ENCODE measurements at places on chromosomes 7 and 10.

- no peak for DNase-seq
These were observed 314.4 kb downstream of the PTPRN2 start for GRCh38 chr7:158273138-158273651.

DNA sequence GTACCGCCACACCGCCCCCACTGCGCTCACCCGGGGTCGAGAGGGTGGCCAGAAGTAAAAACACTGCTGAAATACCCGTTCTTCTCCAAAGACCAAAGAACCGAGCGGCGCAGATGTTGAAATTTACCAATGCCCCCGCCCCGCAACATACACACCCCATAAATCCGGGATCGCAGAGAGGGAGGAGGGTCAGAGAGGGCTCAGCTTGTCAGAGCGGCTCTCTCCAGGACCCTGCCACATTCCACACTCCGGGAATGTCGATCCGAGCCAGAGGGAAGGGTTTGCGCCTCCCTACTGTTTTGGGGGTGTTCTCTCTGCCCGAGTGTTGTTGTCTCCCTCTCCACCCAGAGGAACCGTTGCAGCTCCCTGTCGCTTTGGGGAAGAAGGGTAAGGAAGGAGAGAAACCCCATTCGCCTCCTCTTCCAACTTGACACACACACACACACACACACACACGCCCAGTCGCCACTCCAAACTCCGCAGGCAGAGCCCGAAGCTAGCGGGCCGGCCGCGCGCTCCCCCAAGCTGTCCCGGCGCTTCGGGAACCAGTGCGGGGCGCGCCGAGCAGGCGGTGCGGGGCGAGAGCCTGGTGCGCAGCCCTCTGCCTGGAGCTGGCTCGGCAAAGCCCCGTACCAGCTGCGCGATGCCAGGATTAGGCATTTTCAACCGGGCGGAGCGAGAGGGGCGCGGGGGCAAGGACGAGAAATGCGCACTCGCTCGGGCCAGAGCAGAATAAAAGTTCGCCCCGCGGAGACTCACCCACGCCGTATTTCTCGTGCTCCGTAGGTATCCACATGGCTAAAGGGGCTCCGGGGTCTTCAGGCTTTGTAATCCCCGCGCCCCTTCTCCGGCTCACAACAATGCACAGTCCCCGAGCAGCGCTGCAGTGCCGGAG lies 609 bp downstream of the DOCK4 start:
- peak; percentile 48 for DNase-seq

DNA sequence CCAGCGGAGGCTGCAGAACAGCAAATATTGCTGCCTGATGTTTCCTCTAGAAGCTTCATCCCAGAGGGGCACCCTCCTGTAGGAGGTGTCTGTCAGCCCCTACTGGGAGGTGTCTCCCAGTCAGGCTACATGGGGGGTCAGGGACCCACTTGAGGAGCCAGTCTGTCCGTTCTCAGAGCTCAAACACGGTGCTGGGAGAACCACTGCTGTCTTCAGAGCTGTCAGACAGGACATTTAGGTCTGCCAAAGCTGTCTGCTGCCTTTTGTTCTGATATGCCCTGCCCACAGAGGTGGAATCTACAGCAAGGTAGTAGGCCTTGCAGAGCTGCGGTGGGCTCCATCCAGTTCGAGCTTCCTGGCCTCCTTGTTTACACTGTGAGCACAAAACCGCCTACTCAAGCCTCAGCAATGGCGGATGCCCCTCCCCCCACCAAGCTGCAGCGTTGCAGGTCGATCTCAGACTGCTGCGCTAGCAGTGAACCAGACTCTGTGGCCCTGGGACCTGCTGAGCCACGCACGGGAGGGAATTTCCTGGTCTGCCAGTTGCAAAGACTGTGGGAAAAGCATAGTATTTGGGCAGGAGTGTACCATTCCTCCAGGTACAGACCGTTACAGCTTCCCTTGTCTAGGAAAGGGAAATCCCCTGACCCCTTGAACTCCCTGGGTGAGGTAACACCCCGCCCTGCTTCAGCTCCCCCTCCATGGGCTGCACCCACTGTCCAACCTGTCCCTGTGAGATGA lies 17.7 kb upstream of the MINDY3 start:
- no peak for DNase-seq

- no peak for DNase-seq
These were observed 50.2 kb downstream of the ELFN1 start for GRCh38 chr7:1720326-1720725.

- DNase-seq: no peak
These were observed 245.9 kb upstream of the HGF start for GRCh38 chr7:82015751-82016150.

- DNase-seq: no peak
These were observed 35.9 kb upstream of the TSPAN33 start for GRCh38 chr7:129108581-129108980.

DNA sequence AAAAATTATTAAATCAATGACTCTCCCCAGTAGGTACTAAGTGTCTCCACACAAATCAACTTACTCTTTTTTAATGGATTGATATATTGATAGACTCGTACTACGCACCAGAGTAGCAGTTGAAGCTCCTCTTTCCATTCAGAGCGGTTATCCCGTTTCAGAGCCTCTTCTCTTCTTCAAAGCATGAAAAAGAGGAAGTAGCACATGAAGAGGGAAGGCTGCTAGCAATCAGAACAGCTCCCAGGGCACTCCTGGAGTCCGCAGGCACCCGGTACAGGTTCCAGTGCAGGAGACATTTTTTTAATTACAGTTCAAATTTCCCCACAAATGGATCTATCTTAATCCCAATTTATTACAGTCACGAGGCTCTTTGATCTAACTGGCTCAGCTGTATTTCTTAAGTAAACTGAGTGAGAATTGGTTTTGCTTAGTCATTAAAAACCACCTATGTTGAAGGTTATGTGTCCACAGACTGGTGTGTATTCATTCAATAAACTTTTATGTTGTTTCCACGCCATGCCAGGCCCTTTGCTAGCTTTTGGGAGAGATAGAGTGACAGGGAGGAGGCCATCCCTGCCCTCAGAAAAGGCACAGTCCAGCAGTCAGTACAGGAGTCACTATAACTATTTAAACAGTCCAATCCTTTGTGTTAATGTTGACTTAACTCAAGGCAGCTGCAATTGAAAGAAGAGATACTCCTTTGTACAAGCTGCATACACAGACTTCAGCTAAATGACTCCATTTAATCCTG lies 32.1 kb upstream of the CALN1 start:
- no peak for DNase-seq

DNA sequence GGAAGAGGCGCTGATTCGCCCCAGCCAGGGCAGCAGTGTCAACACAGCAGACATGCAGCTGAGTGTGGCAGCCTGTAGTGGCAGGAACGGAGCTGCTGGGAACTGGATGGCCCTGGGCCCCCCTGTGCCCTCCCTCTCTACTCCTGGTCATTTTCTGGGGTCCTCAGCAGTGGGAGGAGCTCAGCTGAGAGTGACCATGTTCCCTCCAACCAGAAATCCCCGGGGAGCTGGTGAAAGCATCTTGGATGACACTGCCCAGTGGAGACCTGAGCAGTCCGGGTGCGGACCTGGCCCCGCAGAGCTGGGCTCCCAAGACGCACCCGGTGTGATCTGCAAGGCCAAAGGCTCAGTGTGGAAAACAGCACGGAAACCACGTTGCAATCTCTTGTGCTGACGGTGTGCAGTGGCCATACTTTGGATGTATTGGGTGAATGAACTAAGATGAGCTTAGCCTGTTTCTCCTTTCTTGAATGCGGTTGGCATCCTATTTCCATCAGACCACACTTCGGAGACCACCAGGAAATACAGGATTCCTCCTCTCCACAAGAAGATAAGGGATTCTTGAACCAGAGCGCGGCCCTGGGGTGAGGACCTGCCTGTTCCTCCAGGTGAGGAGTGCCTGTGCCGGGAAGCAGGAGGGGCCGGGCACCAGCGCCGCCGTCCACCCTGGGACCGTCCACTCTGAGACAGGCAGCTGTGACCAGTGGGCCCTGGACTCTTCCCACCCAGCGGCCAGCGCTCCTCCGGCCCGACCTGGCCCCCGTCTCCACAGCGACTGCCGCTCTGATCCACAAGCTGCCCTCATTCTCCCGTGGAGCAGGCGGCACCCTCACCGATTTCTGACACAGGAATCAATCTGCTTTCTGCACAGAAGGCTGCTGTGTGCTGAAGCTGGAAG lies 93.5 kb upstream of the DIP2C start:
- no peak for DNase-seq

DNA sequence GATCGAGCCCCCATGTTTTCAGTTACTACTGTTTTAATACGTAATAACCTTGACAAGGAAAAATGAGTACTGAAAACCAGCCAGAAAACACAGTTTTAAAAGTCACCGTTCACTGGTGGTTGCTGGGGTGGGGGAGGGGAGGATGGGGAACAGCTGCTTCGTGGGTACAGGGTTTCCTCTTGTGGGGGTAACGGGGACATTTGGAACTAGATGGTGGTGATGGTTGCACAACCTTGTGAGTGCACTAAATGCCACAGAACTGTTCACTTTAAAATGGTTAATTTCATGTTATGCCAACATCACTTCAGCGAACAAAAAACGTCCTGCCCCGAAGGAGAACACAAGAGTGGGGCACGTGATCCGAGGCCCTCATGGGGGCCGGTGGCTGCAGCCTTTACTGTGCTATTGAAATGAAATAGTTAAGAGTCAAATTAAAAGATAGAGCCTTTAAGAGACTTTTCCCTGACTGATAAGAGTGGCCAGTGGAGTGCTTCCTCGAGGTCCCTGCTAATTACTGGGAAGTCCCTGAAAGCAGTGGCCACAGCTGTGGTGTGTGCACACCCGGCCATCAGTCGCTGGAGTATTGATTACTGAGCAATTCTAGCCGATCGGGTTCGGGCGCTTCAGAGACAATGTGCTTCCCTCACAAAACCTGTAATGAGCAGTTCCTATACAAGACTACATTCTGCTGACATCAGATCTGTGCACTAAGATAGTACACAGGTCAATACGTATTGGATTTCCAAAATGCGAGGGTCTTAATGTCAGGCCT lies 80.3 kb downstream of the EBF3 start:
- DNase-seq: no peak

- no peak for DNase-seq
These were observed 526.2 kb upstream of the ADARB2 start for GRCh38 chr10:2263561-2263960.

DNA sequence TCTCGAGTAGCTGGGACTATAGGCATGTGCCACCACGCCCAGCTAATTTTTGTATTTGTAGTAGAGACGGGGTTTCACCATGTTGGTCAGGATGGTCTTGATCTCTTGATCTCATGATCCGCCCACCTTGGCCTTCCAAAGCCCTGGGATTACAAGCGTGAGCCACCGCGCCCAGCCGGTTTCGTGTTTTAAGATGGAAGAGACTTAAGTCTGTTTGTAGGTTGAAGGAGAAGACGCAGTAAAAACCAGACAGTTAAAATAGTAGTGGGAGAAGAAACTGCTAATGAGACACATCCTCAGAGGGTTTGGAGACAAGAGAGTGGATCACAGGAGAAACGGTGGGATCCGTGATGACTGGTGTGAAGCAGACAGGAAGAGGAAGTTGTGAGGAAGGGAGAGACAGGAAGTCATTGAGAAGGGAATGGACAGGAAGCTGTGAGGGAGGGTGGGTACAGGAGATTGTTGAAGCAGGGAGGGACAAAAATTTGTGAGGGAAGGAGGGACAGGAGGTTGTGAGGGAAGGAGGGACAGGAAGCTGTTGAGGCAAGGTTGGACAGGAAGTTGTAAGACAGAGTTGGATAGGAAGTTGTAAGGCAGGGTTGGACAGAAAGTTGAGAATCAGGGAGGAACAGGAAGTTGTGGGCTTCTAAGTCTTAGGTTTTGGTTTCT lies 115.5 kb downstream of the WDFY4 start:
- DNase-seq: no peak

GRCh38 chr10:120987359-120987758 lies 136.2 kb downstream of the WDR11 start:
- no peak for DNase-seq

DNA sequence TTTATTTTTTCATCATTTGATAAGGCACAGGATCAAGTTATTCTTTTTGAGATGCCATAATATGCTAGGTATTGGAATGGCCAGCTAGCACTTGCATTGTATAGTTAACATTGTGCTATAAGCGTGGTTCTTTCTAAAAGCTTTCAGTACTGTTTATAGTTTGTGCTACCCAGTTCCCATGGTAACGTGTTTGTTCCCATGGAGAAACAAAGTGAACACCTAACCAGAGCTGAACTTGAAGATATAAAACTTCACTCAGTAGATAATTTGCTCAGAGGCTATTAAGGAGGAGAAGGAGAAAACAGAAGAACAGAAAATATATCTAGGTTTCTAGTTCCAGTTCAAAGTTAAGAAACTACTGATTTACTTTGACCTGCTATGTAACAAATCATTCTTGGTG lies 23.6 kb upstream of the ITGB8 start:
- DNase-seq: no peak

DNA sequence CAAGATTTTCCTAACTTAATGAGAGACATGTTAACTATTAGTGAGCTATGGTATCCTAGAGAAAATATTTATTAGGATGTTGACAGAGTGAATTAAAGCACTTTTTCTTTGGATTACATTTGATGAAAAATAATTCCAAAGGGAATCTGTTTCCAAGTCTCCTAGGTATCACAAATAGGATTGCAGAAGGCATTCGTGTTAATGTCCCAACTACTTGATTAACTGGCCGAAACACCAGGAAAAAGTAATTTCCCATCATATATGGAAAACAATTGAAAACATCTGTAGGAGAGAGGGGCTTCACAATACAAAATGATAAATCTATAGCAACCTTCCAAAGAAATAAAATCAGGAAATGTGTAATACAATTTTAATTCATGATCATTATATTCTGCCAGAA lies 406.7 kb downstream of the PARD3 start:
- DNase-seq: no peak

- DNase-seq: no peak
These were observed 490.6 kb upstream of the FOXK1 start for GRCh38 chr7:4191525-4191924.

All from LoVo (cell line).